ENCODE measurements at places on chromosomes 13 and 19.

GRCh38 chr19:34269968-34270621 is 15.7 kb downstream of the GARRE1 start:
- H3K36me3 ChIP-seq, result no peaks in the 10 kb centered on the region
- H3K27ac ChIP-seq, result no peak overlapping the region
- no peak for DNase-seq
- no peaks in the 10 kb centered on the region for H3K27me3 ChIP-seq
- no peak overlapping the region for H3K4me3 ChIP-seq

DNA sequence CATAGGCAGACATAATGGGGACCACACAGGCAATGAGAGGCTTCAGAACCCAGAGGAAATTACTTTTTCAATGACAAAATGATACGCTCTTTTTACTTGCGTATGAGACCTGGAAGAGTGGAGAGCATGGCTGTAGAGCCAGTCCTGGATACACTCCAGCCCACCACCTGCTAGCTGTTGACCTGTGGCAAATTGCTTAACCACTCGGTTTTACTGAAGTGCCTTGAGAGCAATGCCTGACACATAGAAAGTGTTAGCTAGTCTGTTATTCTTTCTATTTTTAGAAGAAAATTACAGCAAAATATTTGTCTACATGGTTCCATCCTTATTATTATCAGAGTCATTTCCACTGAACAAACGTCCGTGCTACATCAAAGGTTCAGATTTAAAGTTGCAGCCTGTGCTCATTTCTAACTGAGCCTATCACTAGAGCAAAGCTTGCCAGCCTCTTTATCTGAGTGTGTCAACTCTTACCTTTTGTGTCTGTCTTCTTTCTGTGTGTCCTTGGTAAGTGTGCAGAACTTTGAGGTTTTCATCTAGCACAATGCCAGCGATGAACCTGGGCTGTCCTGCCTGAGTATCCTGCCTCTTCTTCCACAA is 9.6 kb upstream of the GPR183 start:
- no peak overlapping the region for H3K4me3 ChIP-seq
- H3K27ac ChIP-seq, result no peak overlapping the region
- H3K27me3 ChIP-seq, result no peaks in the 10 kb centered on the region
- DNase-seq, result no peak

DNA sequence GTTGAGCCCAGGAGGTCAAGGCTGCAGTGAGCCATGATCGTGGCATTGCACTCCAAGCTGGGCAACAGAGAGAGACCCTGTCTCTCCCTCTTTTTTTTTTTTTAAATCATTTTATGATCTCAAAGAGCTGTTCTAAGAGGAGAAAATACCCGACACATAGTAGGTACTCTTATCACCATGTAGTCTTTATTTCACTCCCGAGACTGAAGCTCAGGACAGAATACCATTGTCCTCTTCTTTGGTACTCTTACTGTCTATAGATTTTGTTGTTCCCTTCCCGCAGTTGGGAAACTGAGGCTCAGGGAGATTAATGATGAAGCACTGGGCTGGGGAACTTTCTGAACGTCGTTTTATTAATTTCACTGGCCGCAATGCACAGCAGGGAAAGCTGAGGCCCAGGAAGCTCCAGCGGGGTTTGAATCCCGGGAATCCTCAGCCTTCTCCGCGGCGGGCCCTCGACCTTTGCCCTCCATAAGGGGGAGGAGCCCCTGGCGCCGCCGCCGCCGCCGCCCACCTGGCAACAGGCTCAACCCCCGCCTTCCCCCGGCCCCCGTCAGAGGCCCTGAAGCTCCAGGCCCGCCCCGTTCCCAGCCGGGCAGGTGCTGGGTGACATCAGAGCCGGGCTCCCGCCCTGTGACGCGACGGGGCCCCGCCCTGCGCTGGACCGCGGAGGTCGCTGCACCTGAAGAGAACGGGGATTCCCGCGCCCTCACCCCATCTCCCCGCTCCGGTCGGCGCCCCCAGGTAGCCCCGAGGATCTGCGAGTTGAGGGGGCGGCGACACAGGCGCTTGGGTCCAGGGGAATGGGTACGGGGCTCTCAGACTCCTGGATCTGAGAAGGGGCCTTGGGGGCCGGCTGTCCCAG is 1.6 kb downstream of the MYH14 start:
- no peaks in the 10 kb centered on the region for H3K36me3 ChIP-seq
- DNase-seq, result peak; percentile 93
- H3K4me3 ChIP-seq, result peak overlapping the region; percentile 59
- H3K27ac ChIP-seq, result no peak overlapping the region
- peaks cover 61% of the 10 kb centered on the region for H3K27me3 ChIP-seq

GRCh38 chr13:25179011-25179410 is 6.9 kb upstream of the AMER2 start:
- peaks cover 21% of the 10 kb centered on the region for H3K4me1 ChIP-seq
- H3K27ac ChIP-seq, result no peak overlapping the region
- H3K36me3 ChIP-seq, result no peaks in the 10 kb centered on the region
- DNase-seq, result no peak
- peaks cover 5% of the 10 kb centered on the region for H3K27me3 ChIP-seq

- no peaks in the 10 kb centered on the region for H3K4me1 ChIP-seq
- no peak overlapping the region for H3K4me3 ChIP-seq
- no peak for DNase-seq
Measured at GRCh38 chr13:26197298-26197697, 24.8 kb downstream of the RNF6 start.

DNA sequence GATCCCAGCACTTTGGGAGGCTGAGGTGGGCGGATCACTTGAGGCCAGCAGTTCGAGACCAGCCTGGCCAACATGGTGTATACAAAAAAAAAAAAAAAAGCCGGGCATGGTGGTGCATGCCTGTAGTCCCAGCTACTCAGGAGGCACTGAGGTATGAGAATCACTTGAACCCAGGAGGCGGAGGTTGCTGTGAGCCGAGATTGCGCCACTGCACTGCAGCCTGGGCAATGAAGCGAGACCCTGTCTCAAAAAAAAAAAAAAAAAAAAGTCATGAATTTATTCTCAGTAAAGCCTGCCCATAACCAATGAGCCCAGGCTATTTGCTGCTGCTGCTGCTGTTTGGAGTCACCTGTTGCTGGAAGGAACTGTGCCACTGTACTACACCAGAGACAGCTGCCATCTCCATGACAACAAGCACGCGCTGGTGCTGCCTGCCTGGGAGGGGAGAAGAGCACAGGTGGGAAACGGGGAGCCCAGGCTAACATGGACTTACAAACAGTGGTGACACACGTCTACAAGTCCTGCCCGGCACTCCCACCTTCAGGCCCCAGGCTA is 11.3 kb downstream of the ZFR2 start:
- DNase-seq, result no peak
- H3K27me3 ChIP-seq, result no peaks in the 10 kb centered on the region
- no peak overlapping the region for H3K27ac ChIP-seq
- no peaks in the 10 kb centered on the region for H3K36me3 ChIP-seq

DNA sequence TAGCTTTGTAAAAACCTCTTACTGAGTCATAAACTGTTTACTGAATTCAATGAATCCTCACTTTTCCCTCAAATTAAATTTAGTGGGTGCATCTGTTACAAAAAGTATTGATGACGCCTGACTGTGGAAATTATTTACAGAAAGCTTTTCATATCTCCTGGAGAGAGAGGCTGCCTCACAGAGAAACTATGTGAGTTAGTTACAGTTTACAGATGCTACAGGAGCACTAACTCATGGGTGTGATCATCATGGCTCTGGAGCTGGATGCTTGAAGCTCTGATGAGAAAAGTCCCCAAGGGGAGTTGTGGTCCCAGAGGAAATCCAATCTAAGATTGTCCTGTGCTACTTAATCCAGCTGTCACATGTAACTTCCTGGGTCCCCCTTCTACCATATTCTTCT is 590.8 kb downstream of the LMO7 start:
- H3K4me3 ChIP-seq, result no peak overlapping the region
- H3K4me1 ChIP-seq, result no peaks in the 10 kb centered on the region
- H3K36me3 ChIP-seq, result no peaks in the 10 kb centered on the region
- no peak overlapping the region for H3K27ac ChIP-seq
- H3K27me3 ChIP-seq, result no peaks in the 10 kb centered on the region

- no peak overlapping the region for H3K27ac ChIP-seq
- H3K4me1 ChIP-seq, result no peaks in the 10 kb centered on the region
- no peak overlapping the region for H3K4me3 ChIP-seq
- no peak for DNase-seq
Measured at GRCh38 chr13:75399168-75399878, 82.6 kb downstream of the TBC1D4 start.

DNA sequence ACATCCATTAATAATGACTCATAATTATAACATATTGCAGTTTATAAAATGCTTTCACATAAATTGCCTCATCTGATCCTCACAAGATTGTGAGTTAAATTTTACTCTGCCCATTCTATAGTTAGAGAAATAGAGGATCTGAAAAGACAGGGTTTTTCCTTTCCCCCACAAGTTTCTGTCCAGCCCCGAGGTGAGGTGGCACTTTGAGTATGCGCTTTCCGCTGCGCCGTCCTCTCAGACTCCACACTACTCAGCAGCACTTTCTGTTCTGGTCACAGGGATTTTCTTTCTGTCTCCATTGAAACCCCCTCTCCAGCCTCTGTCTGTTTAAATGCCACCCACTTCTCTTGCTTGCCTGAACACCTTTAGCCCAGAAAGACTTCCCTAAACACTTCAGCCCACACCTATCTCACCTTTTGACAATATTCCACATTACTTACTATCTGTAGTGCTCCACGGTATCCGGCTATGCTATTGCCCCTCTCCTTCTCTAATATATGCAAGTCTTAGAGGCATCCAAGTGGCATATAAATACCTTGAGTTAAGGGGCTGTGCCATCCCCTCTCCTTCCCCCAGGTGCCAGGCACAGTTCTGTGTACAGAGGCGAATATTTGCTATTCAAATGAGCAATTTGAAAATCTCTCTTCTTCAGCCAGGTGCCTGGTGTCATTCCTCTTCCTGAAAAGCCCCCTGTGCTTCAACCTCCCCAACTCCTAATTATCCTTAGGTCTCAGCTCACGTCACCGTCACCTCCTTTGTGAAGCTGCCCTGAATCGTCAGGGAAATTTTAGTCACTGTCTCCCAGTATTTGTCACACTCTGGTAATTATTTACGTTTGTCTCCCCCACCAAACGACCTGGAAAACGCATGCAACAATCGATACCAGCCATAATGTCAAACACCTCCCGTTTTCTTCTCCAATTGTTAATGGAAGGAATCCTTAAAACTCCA is 268.7 kb downstream of the NHLRC3 start:
- H3K4me1 ChIP-seq, result peaks cover 8% of the 10 kb centered on the region
- H3K27ac ChIP-seq, result no peak overlapping the region
- H3K27me3 ChIP-seq, result no peaks in the 10 kb centered on the region

DNA sequence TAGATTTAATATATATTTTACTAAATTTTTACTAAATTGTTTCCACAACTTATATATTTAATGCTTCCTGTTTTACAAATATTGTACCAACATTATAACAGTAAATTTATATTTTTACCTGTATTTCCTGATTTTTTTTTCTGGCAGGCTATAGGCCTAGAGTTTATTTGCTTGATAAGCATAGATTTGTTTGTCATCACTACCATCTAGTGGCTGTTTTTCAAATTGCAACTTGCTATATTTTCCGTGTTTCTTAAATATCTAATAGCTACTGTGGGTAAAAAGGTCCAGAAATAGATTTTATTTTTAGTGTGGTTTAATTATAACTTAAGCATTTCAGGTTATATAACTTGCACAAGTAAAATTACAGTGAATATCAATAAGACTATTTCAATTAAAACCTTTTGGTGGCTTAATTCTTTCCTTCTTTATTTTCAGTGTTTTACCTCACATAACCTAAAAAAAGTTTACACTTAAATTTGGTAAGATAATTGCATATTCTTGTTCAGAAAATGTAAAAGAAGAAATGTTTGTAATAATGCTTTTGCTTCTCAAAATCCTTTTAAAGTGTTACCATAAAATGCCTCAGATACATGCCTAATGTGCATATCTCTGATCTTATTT is 60.6 kb downstream of the NDFIP2 start:
- H3K4me1 ChIP-seq, result no peaks in the 10 kb centered on the region
- H3K4me3 ChIP-seq, result no peak overlapping the region
- no peaks in the 10 kb centered on the region for H3K36me3 ChIP-seq
- DNase-seq, result peak; percentile 40
- no peak overlapping the region for H3K27ac ChIP-seq

DNA sequence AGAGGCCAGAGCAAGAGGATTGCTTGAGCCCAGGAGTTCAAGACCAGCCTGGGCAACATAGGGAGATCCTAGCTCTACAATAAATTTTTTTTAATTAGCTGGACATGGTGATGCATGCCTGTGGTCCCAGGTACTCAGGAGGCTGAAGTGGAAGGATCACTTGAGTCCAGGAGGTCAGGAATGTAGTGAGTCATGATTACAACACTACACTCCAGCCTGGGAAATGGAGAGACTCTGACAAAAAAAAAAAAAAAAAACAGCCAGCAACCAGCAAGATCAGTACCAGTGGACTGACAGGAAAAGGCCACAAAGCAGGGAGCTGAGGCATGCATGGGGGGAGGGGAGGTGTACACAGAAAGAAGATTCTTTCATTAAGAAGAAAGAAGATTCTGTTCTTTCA is 52.7 kb upstream of the RFXAP start:
- H3K27ac ChIP-seq, result no peak overlapping the region
- no peak overlapping the region for H3K4me3 ChIP-seq
- no peaks in the 10 kb centered on the region for H3K27me3 ChIP-seq
- H3K36me3 ChIP-seq, result no peaks in the 10 kb centered on the region
- no peak for DNase-seq

- no peak for DNase-seq
- no peaks in the 10 kb centered on the region for H3K4me1 ChIP-seq
- H3K4me3 ChIP-seq, result no peak overlapping the region
- H3K36me3 ChIP-seq, result no peaks in the 10 kb centered on the region
- H3K27ac ChIP-seq, result no peak overlapping the region
Measured at GRCh38 chr19:34539396-34539795, 57.8 kb downstream of the WTIP start.

Data from neural progenitor cell (in vitro differentiated cells).